Activated CD4-positive, alpha-beta T cell treated with anti-CD3 and anti-CD28 coated beads, Interleukin-2, amount 50 U/mL, for 4 hours (primary cell): ENCODE measurements at places on chromosomes 4 and X.

- DNase-seq, result no peak
Observed at GRCh38 chr4:128803783-128804182, 5.7 kb upstream of the JADE1 start.

- DNase-seq, result no peak
Observed at GRCh38 chr4:165609653-165610052, 230.8 kb downstream of the CPE start.

DNA sequence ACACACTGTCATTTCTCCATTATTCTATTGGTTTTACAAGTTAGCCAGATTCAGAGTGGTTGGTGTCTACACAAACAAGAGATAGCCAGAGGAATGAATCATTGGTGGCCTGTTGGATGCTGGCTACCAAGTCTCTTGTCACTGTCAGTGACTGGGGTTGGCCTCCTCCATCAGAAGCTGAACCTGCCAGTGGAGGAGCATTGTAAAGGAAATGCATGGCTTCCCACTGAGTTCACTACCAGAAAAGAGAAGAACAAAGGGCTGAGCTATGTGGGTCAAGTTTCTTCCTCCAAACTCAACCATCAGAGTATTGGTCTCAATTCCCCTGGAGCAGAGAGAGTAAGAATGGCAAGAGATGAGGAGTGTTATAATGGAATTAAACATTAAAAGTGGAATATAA, 26.5 kb upstream of the ANKRD50 start:
- DNase-seq, result no peak

- no peak for DNase-seq
Observed at GRCh38 chrX:41142130-41142910, 57.1 kb downstream of the USP9X start.

DNA sequence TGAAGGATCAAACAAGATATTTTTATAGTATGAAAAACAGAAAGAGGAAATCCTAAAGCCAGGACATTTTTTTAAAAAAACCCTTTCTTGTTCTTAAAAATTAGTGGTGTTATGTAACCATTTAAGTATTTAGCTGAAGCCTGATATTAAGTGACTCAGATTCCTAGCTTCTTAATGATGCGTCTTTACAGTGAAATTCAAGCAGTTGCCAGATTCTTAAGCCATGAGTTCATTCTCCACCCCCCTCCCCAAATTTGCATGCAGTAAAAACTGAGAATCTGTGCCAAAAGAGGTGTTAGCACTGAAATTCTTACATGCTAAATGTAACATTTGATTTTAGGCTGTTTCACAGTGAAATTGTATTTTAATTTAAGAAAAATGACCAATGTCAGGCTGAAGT, 180.8 kb downstream of the RAPGEF2 start:
- DNase-seq, result no peak

GRCh38 chrX:119105826-119106225, 21.8 kb downstream of the KIAA1210 start:
- DNase-seq, result no peak

- no peak for DNase-seq
Observed at GRCh38 chr4:188993871-188994270, 854.6 kb downstream of the TRIML1 start.

DNA sequence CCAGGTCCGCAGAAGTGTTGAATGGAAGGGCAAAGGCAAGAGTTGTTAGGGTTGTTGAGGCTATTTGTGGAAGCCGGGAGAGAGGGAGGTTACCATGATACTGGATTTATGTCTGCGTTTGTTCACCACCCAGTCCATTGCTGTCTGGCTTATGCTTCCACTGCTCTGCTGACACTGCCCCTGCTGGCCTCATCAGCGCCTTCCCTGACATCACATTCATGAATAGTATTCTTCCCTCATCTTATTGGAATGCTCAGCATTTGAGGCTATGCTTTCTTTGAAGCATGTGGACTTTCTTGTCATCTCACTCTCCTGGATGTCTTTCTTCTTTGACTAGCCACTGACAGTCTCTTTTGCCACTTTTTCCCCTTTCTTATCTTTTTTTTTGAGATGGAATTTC, 10.3 kb downstream of the GNL3L start:
- DNase-seq, result no peak

GRCh38 chr4:47852136-47852535, 14.3 kb upstream of the CORIN start:
- no peak for DNase-seq

- no peak for DNase-seq
Observed at GRCh38 chrX:36214924-36215323, 295.4 kb downstream of the CFAP47 start.

DNA sequence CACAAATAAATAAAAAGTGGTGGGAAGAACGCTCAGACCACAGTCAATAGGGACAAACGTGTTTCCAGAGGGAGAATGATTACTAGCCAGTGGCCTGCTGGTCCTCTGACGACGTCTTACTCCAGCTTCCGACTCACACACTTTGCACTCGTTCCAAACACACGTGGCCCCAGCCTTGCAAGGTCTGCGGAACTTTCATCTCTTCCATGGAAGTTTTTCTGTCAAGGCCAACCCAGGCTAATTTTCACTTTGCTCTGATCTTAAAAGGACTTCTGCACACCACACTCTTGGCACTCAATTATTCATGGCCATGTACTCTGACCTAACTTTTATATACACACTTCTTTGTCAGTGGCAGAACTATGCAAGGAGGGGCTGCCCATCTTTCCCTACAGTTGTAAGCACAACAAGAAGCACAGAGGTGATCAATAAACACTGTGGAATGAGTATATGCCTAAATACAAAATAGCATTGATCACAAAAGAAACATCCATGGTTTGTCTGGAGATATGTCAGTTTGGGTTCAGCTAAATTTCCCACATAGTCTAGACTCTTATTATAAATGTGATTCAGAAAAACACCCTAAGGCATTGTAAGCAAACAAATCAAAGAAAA, 69.4 kb downstream of the STX18 start:
- no peak for DNase-seq

GRCh38 chr4:143488687-143489086, 24.8 kb upstream of the SMARCA5 start:
- DNase-seq, result no peak

DNA sequence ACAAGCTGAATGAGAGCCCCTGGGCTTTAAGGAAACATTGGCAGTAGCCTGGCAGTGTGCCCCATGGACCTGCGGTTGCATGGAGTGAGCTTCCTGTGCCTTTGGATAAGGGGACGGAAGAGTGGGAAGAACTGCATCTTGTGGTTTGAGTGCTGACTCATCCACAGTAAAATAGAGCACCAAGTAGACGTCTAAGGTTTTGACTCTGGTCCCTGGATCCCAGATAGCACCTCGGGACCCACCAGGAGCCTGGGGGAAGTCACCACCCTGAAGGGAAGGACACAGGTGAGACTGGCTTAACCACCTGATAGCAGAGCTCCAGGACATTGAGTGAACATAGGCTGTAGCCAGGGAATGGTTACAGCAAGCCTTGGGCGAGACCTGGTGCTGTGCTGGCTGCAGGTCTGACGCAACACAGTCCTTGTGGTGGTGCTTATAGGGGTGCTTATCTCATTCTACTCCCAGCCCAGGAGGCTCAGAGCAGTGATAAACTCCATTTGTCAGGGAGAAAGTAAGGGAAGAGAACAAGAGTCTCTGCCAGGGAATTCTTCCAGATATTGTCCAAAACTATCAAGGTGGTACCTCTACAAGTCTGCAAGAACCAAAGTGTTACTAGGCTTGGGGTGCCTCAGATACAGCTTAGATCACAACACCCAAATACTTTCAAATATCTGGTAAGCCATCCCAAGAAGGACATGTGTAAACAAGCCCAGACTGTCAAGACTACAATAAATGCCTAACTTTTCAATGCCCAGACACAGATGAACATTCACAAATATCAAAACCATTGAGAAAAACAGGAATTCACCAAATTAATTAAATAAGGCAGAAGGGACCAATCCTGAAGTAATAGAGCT, 123.6 kb upstream of the TET2 start:
- DNase-seq, result no peak

DNA sequence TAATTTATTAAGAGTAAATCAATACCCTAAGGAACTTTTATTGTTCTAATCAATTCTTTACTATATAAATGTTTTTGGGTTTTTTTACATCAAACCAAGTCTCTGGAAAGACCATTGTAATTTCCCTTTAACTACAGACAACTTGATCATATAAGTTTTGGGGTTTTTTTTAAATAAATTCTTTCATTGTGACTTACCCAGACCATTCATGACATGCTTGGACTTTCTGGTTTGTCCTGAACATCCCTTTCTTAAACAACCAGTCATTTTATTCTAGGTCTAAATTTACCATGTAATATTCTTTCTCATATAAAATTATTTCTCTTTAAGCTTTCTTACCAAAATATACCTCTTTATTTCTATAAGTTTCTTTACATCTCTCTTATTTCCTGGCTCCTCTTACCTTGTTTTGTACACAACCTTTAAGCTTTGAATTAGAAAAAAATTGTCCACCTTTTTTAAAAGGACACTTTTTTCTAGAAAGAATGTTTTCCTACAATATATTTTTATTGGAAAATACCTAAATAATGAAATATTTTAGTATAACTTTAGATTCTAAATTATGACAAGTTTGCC, 8.4 kb downstream of the CNGA1 start:
- no peak for DNase-seq

GRCh38 chr4:163590103-163590502, 95.6 kb downstream of the TMA16 start:
- no peak for DNase-seq

DNA sequence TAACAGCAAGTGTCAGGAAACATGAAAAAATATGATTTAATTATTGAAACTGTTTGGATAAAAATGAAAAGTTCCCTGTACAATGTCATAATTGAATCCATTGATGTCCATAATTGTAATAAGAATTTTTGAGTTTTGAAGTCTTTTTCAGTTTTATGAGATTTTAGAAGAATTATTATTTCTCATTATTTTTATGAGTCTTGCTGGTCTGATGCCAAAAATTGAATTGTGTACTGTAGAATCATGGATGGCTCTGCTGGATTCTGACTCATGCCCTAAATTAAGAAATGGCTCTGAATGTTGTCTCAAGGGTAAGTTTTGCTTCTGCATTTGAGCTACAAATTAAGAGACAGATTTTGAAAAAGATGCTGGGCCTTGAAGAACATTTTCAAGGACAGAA, 132.8 kb upstream of the MAP9 start:
- no peak for DNase-seq

- DNase-seq, result peak; percentile 80
Observed at GRCh38 chr4:151408630-151409469, at the start of gene FHIP1A. TSS of gene FHIP1A (plus strand) at chr4:151409176. CDS start at chr4:151566260, 157,084 bp downstream.

- no peak for DNase-seq
Observed at GRCh38 chr4:60737858-60738257, 462.3 kb upstream of the ADGRL3 start.

DNA sequence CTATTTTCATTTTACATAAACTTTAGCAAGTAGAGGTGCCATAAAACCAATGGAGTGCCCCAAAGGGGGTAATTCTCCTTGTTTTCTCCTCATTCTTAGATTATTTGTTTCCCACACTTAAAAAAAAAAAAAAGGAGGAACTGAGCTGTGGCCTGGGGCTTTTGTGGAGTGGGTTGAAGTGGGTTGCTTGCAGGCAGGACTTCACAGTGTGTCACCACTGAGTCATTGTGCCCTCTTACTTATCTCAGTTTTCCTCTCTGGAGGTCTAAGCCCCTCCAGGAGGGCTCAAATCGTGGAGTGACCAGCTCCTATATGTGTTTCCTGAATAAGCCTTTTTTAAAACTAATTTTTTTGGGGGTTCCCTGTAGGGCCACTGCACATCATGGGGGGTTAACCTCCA, 69.0 kb downstream of the SLC16A2 start:
- DNase-seq, result no peak

DNA sequence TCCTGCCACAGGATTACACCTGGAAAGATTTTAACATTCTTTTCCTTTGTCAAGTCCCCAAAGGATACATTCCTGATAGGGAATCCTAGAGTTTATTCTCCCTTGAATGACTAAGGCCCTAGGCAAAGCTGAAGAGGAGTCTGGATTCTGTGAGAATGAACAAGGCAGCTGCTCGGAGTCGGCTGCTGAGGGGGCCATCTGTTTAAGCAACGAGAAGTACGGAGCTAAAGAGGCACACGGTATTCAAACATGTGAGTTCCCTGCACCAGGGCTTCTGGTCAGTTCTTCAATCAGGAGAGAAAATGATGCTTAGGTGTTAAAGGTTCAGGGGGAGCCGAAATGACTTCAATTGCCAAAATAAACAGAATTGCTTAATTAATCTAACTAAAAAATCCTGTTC, 97.6 kb downstream of the MGST2 start:
- DNase-seq, result no peak

DNA sequence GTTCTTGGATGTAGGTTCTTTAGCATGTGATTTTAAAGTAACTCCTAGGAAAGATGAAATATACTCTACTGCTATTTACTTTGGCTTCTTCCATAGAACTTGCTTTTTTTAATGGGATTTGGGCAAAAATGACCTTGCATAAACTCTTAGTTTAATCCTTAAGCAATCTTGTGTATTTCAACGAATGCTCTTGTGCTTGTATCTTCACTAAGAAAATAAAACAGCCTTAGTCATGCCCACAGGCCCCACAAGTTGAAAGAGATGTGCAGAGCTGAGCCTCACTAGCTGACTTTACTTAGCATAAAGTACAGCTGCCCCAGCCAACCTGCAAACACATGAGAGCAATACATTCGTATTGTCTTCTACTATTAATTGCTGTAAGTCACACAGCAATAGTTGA, 1609.2 kb downstream of the STIM2 start:
- DNase-seq, result no peak

GRCh38 chrX:150487369-150488094, 80.9 kb upstream of the MTM1 start:
- no peak for DNase-seq

DNA sequence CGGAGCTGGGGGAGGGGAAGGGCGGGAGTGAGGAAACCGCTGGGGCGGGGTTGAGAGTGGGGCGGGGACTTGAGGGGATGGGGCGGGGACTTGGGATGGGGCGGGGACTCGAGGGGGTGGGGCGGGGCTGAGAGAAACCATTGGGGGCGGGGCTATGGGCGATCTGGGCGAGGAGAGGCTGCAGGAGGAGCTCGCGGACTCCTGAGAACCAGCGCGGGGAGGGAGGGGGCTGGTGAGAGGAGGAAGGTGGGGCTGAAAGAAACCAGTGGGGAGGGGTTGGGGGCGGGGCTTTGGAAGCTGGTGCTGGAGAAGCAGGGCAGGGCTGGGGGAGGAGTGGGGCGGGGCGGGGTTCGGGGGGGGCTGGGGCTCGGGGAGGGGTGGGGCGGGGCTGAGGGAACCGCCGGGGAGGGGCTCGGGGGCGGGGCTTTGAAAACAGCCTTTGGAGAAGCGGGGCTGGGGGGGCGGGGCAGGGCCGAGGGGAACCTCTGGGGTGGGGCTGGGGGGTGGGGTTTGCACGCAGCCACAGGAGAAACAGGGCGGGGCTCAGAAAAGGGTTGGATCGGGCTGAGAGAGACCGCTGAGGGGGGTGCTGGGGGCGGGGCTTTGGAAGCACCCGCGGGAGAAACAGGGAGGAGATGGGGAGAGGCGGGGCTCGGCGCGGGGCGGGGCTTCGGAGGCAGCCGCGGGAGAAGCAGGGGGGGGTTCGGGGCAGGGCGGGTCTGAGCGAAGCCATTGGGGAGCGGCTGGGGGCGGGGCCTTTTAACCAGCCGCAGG, 777 bp upstream of the EOLA2 start:
- peak; percentile 84 for DNase-seq

DNA sequence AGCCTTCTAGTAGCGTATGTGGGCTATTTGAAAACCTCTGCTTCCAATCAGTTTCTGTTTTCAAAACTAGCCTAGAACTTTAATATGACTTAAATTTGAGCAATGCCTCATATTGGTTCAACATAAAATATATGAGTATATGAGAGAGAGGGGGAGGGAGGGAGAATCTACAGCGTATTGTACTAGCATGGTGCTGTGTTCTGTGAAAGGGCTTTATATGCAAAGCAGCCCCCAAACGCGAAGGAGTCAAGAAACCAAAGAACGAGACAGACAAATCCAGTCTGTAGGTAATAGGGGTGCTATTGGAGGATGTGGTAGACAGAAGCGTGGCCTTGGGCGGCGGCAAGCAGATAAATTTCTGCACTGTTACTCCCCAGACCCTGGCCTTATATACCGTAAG, 784 bp upstream of the ANXA5 start:
- no peak for DNase-seq
